Panc1 (cell line): ENCODE measurements at places on chromosomes 7 and 10.

DNA sequence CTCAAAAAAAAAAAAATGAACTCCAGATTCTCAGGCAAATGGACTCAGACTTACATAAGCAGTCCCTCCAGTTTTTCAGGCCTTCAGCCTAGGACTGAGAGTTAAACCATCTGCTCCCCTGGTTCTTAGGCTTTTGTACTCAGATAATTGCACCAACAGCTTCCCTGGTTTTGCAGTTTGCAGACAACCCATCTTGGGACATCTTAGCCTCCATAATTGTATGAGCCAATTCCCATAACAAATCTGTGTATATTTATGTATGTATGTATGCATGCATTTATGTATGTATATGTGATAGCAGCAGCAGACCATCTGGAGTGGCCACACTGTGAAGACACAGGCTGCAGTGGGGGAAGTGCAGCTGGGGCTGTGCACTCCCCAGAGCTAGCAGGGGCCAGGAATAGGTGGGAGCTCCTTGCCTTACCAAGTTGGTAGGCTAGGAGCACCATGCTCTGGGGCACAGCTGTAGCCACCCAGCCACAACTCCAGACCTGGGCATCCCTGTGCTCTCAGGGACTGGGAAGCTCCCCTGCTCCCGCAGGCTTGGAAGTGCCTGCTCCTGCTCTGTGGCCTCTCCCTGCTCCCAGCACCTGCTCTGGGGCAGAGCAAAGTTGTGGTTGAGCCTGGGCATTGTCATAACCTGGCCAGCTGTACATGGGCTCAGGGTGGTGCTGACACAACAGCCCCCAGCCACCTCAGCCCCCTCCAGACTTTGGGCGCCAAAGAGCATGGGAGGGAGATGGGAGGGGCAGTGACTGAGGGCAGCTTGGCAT is 8.9 kb upstream of the KLHL7 start:
- no peak for DNase-seq

DNA sequence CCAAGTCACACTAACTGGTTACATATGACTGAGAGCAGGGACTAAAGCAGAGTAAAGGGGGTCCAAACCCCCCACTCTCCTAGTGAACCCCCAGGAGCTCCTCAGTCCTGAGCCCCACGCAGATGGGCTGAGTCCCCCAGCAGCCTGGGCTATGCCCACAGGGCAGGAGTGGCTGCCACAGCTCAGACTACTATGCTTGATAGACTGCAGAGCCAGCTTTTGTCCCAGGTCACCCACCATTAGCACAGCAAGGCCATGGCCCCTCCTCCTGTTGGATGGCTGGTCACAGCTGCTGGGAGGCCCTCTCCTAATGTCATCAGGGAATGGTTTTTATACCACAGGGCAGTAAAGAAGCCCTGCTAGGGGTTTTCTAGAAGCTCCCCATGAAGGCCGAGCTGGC is 46.3 kb upstream of the FGFR2 start:
- DNase-seq = no peak

- no peak for DNase-seq
Observed at GRCh38 chr7:2734751-2735571, 47.0 kb downstream of the AMZ1 start.

DNA sequence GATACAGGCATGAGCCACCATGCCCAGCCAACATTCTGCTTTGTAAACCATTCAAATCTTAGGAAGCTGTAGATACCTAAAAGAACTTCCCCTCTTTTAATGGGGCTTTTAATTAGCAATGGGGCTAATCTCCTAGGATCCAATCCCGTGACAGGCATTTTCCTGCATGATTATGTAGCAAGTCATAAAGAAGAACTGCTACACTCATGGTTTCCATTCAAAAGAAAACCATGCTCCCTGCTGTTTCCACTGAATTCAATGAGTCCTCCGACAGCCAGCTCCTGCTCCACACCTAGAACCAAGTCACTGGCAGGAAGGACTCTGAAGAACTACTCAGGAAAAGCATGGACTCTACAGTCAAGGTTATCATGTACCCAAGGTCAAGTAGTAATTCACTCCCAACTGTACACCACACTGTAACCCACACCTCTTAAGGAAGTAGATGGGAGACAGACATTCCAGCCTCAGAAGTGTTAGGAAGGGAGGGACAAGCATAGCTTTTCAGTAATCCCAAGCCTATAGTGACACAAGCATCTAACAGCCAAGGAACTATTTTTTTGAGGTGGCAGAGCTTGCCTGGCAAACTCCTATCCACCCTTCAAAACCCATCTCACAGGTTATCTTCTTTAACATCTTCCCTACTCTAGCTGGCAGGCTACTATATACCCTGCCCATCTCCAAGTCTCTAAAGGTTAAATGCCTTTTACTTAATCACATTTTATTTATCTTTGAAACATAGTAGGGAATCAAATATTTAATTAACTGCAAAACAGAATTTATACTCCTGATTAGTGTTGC is 47.5 kb downstream of the CTBP2 start:
- DNase-seq = no peak

DNA sequence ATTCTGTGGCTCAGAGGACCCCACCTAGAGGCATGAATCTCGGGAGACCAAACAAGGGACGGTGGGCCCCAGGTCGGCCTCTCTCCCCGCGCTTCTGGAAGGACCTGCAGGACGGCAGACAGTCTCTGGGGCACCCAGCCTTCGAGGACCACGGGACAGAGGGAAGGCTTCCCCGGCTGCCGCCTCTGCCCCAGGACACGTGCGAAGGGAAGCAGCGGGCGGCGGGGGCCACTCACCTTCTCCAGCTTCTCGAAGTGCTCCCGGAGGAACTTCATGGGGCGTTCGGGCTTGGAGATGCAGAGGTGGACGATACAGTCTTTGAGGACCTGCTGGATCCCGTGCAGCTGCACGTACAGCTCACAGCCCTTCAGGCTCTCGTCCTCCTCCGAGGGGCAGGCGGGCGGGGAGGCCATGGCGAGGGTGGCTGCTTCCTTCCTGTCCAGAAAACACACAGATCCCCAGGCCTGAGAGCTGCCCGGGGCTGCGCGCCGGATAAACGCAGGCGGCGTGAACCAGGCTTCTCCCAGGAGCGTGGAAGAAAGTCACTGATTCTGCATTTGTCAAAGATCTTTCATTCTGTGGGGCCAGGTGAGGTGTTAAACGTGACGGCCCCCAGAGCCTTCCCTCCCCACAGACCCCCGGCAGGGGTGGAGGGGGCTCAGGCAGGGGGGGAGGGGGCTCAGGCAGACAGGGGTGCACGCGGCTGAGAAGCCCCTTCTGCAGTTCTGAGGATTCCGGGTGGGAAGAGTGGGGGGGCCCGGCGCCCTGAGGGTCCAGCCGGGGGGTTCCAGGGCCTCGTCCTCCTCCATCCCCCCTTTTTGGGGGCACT is 15.2 kb upstream of the DNAAF5 start:
- DNase-seq = no peak

GRCh38 chr7:74561898-74562613 is 95.5 kb upstream of the GTF2I start:
- DNase-seq = no peak
